ENCODE measurements at places on chromosomes 13 and 19. TPM values are rescaled to one million over a fixed set of nuclear protein-coding genes. Genes with fewer than 3 reads are reported as not detected.

GRCh38 chr19:38139122-38139521 lies 84.9 kb downstream of the DPF1 start:
- no peak for DNase-seq

- no peak for DNase-seq
Measured at GRCh38 chr13:54733639-54734038, 1705.0 kb downstream of the OLFM4 start.

- DNase-seq: no peak
Measured at GRCh38 chr13:57716295-57716694, 84.8 kb downstream of the PCDH17 start.

DNA sequence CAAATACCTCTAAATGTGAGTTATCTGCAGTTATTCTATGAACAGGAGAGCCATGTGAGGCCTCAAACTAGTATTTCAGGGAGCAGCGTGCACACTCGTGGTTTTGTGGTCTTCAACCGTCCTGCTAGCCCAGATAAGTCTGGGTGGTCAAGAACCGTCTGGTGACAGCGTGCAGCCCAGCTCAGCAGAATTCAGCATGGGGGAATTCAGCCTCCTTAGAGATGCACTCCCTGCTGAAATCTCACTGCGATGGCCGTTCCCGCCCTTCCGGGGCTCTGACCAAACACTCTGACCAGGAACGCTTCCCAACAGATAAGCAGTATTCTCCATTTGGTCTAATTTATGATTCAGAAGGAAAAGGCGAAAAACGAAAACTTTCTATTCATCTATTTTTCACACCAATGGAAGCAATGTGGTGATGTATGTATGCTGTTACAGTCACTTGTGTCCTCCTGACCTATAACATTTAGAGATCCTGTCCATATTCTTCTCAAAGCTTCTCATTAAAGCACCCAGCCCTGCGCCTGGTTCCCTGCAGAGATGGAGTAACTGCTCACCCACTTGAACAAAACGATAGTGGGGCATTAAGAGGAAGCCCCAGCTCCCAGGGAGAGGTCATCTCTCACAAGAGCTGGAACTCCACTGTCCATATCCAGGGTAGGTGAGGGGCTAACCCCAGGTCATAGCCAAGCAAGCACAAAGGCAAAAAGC lies 2.9 kb downstream of the ANKRD27 start:
- no peak for DNase-seq

- no peak for DNase-seq
Measured at GRCh38 chr13:38090913-38091312, 221.3 kb upstream of the TRPC4 start.

DNA sequence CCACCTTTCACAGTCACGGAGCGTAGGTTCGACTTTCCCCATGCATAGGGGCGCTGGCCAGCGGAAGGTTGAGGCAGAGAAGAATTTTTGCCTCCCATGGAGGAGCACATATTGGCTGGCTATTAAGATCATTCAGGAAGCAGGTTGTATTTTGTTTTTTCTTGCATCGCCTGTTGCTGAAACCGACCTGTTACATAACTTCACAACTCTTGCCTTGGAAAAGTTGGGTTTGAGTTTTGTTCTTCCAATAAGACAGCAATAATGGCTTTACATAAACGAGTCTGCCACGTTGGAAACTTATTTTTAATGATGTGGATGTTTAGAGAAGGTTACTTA lies 1.4 kb downstream of the UPF1 start:
- no peak for DNase-seq

GRCh38 chr13:25744178-25744577 lies 307.6 kb downstream of the SHISA2 start:
- DNase-seq: no peak

GRCh38 chr13:66888698-66889097 lies 341.4 kb downstream of the PCDH9 start:
- DNase-seq: no peak

TTYH1 gene
- 0.36 TPM for total RNA-seq

ZNF626 gene
- 2.2 TPM for total RNA-seq

IFNL1 gene
- not detected for total RNA-seq

EXOC3L2 gene
- not detected for total RNA-seq

ABHD17A gene
- total RNA-seq: 77.6 TPM

ZNF541 gene
- total RNA-seq: 0.08 TPM

ZNF296 gene
- 21.3 TPM for total RNA-seq

REEP6 gene
- 0.69 TPM for total RNA-seq

RASGRP4 gene
- total RNA-seq: 5.9 TPM

All from GM12878 (cell line).